Right cardiac atrium (tissue), 5 donors: ENCODE measurements at places on chromosomes 5 and 9. TPM values are rescaled to one million over a fixed set of nuclear protein-coding genes. Genes with fewer than 3 reads are reported as not detected.

GRCh38 chr5:172714491-172715420 is 56.2 kb downstream of the DUSP1 start:
- DNase-seq, result peak; percentile 90

DNA sequence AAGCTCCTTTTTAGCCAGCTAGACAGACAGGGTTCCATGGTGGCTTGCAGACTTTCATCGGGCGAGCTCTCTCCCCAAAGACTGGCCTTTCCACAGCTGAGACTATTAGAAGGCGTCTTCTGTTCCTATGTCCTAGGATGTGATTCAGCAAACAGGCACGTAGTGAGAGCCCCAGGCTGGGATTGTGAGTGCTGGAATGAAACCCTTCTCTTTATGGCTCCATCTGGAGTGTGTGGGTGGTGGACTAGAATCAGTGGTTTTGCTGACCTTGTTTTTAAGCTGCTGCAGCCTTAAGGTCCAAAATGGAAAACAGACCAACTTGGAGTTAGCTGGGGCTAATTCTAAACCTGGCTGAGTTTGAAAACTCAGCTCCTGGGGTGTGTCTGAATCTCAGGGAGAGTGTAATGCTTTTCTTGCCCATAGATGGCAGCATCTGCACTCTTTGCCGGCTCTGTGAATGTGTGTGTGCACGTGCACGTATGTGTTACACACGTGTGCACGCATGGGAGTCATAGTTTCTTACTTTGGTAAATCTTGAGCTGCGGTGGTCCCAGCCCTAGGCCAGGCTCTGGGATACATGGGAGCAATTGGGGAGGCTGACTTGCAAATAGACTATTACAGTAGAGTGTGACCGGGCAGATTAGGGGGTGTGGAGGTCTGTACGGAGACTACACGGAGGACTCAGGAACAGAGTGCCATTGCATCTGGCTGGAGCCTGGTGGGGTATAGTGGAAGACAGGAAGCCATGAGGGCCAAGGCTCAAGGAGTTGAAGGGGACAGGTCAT is 10.7 kb downstream of the GSN start:
- DNase-seq, result peak; percentile 67

DNA sequence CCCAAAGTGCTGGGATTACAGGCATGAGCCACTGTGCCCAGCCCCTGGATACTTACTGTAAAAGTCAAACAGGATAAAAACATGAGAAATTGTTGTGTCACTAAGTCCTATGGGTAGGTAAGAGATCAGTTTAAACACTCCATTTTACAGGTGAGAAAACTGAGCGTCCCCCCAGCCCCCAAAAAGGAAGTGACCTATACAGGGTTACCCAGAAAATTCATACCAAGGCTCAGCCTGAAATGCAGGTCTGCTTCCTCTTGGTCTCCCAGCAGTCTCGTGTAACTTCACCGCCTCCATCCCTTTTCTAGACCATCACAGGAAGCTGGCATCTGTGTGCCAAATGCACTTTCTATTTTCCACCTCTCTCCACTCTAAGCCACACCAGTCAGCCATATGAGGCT is 57.2 kb downstream of the TMOD1 start:
- no peak for DNase-seq

- no peak for DNase-seq
Measured at GRCh38 chr5:2886531-2886930, 135.1 kb upstream of the IRX2 start.

Gene TMEM232
- total RNA-seq, result 3.1 TPM

Gene PCDHA11
- total RNA-seq, result 0.12 TPM

GRCh38 chr5:166713295-166713694 is 1578.2 kb upstream of the WWC1 start:
- DNase-seq, result no peak

DNA sequence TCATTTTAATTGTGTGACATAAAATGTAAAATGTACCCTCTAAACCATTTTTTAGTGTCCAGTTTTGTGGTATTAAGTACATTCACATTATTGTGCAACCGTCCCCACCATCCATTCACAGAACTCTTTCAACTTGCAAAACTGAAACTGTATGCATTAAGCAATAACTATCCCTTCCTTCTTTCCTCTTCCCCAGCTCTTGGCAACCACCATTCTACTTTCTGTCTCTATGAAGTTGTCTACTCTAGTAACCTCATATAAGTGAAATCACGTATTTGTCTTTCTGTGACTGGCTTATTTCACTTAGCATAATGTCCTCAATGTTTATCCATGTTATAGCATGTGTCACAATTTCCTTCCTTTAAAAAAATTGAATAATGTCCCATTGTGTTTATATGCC is 142.4 kb downstream of the C9orf152 start:
- DNase-seq, result no peak

Gene SEMA4D
- 23.3 TPM for total RNA-seq

- DNase-seq, result no peak
Measured at GRCh38 chr5:143646961-143647360, 165.0 kb upstream of the HMHB1 start.

DNA sequence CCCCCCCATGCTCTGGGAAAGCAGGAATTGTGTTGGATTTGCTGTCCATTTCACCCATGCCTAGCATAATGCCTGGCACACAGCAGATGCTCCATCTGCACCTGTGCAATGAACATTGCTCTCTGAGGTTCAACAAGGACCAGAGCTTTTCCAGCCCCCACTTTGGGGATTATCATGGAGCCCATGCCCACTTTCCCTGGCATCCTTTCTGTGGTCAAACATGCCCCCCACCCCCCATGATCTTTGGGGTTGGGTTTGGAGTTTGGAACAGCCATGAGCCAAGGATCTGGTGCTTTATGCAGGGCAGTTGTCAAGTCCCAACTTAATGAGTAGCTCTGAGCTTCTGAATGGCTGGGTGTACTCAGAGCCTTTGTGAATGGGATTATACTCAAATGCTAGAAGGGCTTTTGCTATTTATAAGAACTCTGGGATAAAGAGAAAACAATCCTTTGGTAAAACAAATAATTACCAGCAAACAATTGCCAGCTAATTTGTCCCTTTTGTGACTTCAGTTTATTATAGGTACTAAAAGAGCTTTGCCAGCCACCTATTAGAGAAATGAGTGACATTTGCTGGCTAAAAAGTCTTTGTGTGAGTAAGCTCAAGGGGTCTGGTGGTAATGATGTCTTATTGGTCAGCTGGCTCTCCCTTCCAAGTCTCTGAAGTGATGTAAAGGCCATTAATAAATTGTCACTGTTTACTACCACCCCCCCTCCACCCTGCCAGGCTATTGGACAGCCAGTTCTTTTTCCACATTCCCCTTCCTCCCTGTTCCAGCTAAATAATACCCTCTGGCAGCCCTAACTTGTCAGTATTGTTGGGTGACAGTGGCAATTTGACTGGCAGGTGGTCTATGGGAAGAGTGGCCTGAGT is 182.3 kb downstream of the MACROH2A1 start:
- no peak for DNase-seq
